Activated CD4-positive, alpha-beta memory T cell treated with anti-CD3 and anti-CD28 coated beads for 36 hours (primary cell): ENCODE measurements at places on chromosomes 11 and 22.

GRCh38 chr11:68840661-68841653 is 759 bp downstream of the CPT1A start:
- DNase-seq: peak; percentile 41
- H3K4me3 ChIP-seq: peak overlapping the region; percentile 78
- no peaks in the 10 kb centered on the region for H3K27me3 ChIP-seq
- H3K36me3 ChIP-seq: no peaks in the 10 kb centered on the region
- peak overlapping the region; percentile 88 for H3K27ac ChIP-seq
- H3K4me1 ChIP-seq: peaks cover 45% of the 10 kb centered on the region

GRCh38 chr11:122273476-122274191 is 157.6 kb upstream of the BLID start:
- H3K27me3 ChIP-seq: no peaks in the 10 kb centered on the region
- H3K36me3 ChIP-seq: no peaks in the 10 kb centered on the region
- H3K4me1 ChIP-seq: no peaks in the 10 kb centered on the region
- no peak overlapping the region for H3K27ac ChIP-seq
- no peak for DNase-seq
- no peak overlapping the region for H3K4me3 ChIP-seq

GRCh38 chr11:125600663-125601062 is 8.0 kb downstream of the STT3A start:
- H3K4me1 ChIP-seq: peaks cover 7% of the 10 kb centered on the region
- H3K36me3 ChIP-seq: peaks cover 55% of the 10 kb centered on the region
- no peak overlapping the region for H3K27ac ChIP-seq
- DNase-seq: no peak
- no peaks in the 10 kb centered on the region for H3K27me3 ChIP-seq

- no peak overlapping the region for H3K27ac ChIP-seq
- peaks cover 33% of the 10 kb centered on the region for H3K36me3 ChIP-seq
- no peaks in the 10 kb centered on the region for H3K27me3 ChIP-seq
- no peak for DNase-seq
- no peak overlapping the region for H3K4me3 ChIP-seq
Measured at GRCh38 chr11:10462746-10463300, 7.8 kb downstream of the AMPD3 start.

GRCh38 chr22:40482391-40482790 is 112.0 kb downstream of the SGSM3 start:
- no peak for DNase-seq
- no peaks in the 10 kb centered on the region for H3K27me3 ChIP-seq
- no peak overlapping the region for H3K4me3 ChIP-seq
- H3K27ac ChIP-seq: no peak overlapping the region

DNA sequence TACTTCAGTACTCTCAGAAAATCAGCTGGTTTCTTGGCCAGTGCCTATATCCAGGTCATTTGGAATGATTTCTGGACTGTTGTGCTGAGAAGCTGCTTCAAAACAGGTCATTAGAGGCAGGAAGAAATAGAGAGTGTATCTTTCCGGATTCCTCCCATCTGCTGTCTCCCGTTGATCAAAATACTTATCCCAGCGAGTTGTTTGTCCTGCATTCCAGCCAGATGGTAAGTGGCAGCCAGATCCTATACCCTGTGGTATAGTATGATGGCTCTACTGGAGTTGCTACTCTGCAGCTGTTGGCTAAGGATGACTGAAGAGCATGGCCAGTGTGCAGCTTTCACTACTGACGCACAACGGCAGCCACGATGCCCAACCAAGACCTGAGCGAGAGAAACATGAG is 560.9 kb upstream of the ANO5 start:
- H3K4me3 ChIP-seq: no peak overlapping the region
- H3K27me3 ChIP-seq: no peaks in the 10 kb centered on the region
- DNase-seq: no peak
- no peaks in the 10 kb centered on the region for H3K4me1 ChIP-seq
- no peaks in the 10 kb centered on the region for H3K36me3 ChIP-seq

DNA sequence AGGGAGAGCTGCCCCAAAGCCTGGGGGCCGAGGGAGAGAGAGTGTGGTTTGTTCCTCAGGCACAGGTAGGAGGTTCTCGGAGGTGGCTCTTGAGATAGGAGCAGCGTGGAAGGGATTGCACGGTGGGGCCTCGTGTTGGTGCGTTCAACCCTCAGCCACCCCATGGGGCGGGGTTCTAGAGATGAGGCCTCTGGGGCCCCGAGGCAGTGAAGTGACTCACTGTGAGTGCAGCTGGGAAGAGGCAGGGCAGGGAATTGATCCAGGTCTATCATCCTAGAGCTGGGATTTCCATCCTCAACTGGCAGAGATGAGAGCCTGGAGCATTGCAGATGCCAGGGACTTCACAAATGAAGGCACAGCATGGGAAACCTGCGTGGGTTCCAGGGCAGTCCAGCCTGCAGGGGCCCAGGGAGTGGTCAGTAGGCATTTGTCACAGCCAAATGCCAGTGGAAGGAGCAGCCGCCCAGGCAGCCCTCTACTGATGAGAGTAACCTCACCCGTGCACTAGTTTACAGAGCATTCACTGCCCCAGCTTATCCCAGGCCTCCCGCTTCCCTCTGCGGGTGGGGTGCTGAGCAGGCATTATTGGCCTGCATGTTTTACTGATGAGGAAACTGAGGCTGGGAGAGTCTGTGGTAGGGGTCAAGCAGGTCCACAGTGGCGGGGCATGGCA is 5.1 kb upstream of the SMARCB1 start:
- no peaks in the 10 kb centered on the region for H3K36me3 ChIP-seq
- peaks cover 6% of the 10 kb centered on the region for H3K4me1 ChIP-seq
- no peak overlapping the region for H3K4me3 ChIP-seq
- no peak for DNase-seq

DNA sequence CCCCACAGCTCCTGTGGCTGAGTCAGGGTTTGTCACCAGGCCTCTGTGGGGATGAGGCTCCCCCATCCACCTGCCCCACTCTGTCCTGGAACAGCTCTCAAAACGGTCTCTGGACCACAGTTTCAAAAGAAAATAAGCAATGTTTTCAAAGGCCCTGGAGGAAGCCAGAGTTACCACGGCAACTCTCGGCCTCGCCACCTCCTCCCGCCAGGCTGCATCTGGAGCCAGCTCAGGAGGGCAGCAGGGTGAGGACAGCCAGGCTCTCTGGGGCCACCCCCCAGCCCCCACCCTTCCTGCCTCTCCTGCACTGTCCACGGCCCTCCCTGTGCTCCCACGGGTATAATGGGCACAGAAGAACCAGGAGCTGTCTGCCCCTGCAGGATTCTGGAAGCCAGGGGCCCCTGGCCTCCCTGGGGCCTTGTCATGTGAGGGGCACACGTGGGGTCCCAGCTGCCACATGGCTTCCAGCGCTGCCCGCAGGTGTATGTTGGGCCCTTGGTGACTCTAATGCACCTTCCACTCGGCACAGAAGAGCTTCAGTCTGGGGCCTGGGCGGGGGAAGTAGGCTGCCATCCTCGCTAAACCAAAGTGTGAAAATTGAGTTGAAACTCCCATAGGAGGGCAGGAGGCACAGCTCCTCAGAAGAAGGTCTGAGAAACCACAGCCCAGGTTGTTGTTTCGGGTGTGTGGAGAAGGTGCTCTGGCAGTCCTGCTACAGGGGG is 10.3 kb downstream of the CD81 start:
- H3K4me1 ChIP-seq: peaks cover 38% of the 10 kb centered on the region
- H3K36me3 ChIP-seq: peaks cover 6% of the 10 kb centered on the region
- peak; percentile 43 for DNase-seq
- H3K4me3 ChIP-seq: no peak overlapping the region
- peak overlapping the region; percentile 34 for H3K27ac ChIP-seq

GRCh38 chr22:29530716-29531115 is 22.8 kb downstream of the THOC5 start:
- no peak overlapping the region for H3K27ac ChIP-seq
- no peaks in the 10 kb centered on the region for H3K27me3 ChIP-seq
- peaks cover 51% of the 10 kb centered on the region for H3K36me3 ChIP-seq
- no peak overlapping the region for H3K4me3 ChIP-seq
- no peaks in the 10 kb centered on the region for H3K4me1 ChIP-seq

GRCh38 chr11:43573233-43573632 is 107.3 kb upstream of the HSD17B12 start:
- DNase-seq: peak; percentile 31
- H3K4me3 ChIP-seq: no peak overlapping the region
- peaks cover 19% of the 10 kb centered on the region for H3K4me1 ChIP-seq
- H3K27me3 ChIP-seq: peaks cover 80% of the 10 kb centered on the region
- no peak overlapping the region for H3K27ac ChIP-seq
- peaks cover 2% of the 10 kb centered on the region for H3K36me3 ChIP-seq

- peak overlapping the region; percentile 90 for H3K27ac ChIP-seq
- H3K27me3 ChIP-seq: no peaks in the 10 kb centered on the region
- H3K4me1 ChIP-seq: peaks cover 76% of the 10 kb centered on the region
Measured at GRCh38 chr11:65439331-65440181, 17.0 kb downstream of the NEAT1 start.

DNA sequence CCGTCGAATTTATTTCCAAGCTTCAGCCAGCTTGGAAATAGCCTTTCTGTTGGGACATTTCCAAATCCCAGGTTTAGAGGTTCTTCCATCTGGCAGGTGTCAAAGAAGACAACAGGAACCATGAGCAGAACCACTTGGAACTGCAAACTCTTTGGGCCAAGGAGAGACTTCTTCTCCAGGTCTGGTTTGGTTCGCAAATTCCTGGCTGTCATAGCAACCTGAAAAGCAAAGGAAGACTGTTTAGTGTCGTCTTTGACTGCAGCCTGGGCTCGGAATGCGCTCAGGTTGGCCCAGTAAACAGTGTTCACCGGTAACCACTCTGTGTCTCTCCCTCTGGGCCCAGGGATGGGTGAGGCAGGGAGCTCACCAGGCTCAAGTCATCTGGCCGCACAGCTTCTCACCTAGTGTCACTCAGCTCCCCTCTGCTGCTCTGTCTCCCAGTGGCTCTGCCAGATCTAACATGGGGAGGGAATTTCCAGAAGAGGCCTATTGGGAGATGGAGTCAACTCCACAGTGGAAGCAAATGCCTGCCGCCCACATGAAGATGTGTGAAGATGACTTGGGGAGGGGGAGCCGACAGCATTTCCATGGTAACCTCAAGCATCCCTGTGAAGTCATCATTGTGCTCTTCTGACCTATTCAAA is 11.9 kb upstream of the CLMP start:
- H3K4me3 ChIP-seq: no peak overlapping the region
- no peaks in the 10 kb centered on the region for H3K36me3 ChIP-seq
- peaks cover 21% of the 10 kb centered on the region for H3K27me3 ChIP-seq
- H3K4me1 ChIP-seq: no peaks in the 10 kb centered on the region
- no peak overlapping the region for H3K27ac ChIP-seq

DNA sequence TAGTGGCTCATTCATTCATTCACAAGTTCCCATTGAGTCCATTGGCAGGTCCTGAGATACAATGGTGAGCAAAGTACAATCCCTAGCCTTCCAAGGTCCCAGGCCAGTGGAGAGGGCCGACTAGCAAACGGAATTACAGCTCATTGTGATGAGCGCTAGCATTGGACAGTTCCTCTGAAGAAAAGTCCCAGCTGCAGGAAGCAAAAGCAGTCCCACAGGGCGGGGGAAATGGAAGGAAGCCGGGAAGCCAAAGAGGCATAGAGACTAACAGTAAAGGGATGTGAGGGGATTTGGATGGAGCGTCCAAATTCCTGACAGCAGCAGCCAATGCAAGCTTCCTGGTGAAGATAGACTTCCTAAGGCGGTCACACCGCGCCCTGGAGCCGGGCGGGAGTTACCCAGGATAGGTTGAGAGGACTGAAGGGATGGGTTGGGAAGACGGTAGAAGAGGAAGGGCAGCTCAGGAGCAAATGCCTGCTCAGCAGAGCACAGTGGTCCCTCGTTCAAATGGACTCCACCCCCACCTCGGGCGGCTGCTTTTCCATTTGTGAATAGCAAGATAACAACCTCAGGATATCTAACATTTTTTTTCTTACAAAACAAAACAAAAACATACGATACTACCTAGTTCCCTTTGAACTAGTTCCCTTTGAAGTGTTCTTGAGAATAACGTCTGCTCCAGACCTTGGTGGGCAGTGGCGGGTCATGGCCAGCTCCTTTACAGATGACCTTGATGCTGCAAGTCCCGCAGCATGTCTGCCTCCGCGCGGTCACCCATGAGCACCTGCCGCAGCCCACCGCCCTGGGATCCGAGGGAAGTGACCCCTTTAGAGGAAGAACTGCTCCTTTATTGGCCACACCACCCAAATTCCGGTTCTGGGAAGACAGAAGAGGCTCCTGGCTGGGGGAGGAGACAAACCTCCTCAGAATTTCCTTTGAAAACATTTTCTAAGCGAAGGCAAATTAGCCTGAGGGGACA is 132.9 kb downstream of the RASSF10 start:
- no peaks in the 10 kb centered on the region for H3K4me1 ChIP-seq
- H3K27ac ChIP-seq: no peak overlapping the region
- DNase-seq: no peak
- H3K27me3 ChIP-seq: peaks cover 11% of the 10 kb centered on the region
- no peaks in the 10 kb centered on the region for H3K36me3 ChIP-seq

GRCh38 chr22:24133187-24133965 is 47.9 kb upstream of the SUSD2 start:
- DNase-seq: peak; percentile 26
- H3K27me3 ChIP-seq: no peaks in the 10 kb centered on the region
- H3K27ac ChIP-seq: no peak overlapping the region
- peaks cover 12% of the 10 kb centered on the region for H3K4me1 ChIP-seq

- no peak overlapping the region for H3K4me3 ChIP-seq
- peaks cover 7% of the 10 kb centered on the region for H3K36me3 ChIP-seq
- DNase-seq: no peak
- no peak overlapping the region for H3K27ac ChIP-seq
Measured at GRCh38 chr11:16893456-16894066, 120.7 kb downstream of the PLEKHA7 start.

GRCh38 chr11:116819049-116819448 is 4.1 kb downstream of the APOA4 start:
- no peak for DNase-seq
- H3K27ac ChIP-seq: no peak overlapping the region
- H3K4me1 ChIP-seq: no peaks in the 10 kb centered on the region
- no peak overlapping the region for H3K4me3 ChIP-seq
- H3K27me3 ChIP-seq: no peaks in the 10 kb centered on the region
- H3K36me3 ChIP-seq: no peaks in the 10 kb centered on the region

DNA sequence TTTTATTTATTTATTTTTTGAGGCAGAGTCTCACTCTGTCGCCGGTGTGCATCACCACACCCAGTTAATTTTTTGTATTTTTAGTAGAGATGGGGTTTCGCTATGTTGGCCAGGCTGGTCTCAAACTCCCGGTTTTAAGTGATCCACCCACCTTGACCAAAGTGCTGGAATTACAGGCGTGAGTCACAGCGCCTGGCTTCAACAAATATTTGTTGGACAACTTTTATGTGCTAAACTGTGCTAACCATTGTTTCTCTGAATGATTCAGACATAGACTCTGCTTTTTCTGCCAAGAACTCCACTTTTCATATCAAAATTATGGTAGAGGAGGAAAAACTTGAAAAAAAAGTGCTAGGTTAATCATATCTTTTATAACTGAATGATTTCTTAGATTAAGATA is 36.3 kb downstream of the MMP7 start:
- no peak overlapping the region for H3K4me3 ChIP-seq
- H3K4me1 ChIP-seq: peaks cover 28% of the 10 kb centered on the region
- no peak for DNase-seq
